ENCODE measurements at places on chromosomes 1 and 21.

GRCh38 chr21:17834639-17835354 lies 15.6 kb upstream of the C21orf91 start:
- no peak for DNase-seq

GRCh38 chr1:227926216-227926791 lies 21.4 kb downstream of the WNT9A start:
- DNase-seq = no peak

DNA sequence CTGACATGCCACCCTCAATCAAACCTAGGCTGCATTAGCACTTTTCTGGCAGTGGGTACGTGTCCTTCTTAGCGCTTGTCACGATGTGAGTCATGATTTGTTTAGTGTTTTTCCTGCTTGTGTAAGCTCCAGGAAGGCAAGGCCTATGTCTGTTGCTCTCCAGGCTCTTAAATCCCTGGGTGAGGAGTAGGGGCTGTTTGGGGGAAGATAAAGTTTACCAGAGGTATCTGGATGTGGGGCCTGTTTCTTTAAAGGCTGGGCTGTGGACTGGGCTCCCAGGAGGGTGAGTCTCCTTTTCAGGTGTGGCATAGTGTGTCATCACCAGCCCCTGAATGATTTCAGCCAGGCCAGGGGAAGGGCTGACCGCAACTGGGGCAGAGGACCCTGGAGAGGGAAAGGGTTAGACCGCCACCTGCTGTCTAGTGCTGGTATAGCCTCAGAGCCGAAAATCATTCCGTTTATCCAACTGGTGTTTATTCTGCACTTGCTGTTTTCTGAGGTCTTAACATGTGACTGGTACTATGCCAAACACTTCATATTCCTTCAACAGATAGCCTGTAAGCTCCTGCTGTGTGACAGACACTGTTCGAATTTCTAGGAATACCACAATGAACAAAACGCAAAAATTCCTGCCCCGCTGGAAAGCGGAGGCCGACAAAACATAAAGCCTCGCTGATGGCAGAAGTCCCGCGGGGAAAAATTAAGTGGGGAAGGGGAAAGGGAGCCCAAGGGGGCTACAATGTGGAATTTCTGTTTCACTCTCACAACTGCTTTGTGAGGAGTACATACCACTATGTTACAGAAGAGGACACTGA lies 9.7 kb downstream of the SERINC2 start:
- DNase-seq = no peak

- no peak for DNase-seq
These were observed 257.1 kb upstream of the GREM2 start for GRCh38 chr1:240869071-240869470.

- no peak for DNase-seq
These were observed 40.1 kb upstream of the HMCN1 start for GRCh38 chr1:185694081-185694480.

- DNase-seq = no peak
These were observed 102.4 kb downstream of the CNIH3 start for GRCh38 chr1:224718470-224719053.

DNA sequence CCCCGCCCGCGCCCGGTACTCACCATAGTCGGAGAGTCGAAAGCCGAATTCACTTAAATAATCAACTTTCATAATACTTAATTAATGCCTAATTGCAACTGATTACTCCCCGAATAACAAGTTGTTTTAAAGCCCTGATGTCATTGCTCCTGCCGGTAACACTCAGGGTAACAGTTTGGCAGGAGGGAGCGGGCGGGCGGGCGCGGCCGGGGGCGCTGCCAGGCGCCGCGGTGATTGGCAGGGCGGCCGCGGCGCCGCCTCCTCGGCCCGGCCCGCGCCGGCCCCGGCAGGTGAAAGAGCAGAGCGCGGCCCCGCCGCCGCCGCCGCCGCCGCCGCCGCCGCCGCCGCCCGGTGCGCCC lies 102.2 kb downstream of the CASZ1 start:
- no peak for DNase-seq

DNA sequence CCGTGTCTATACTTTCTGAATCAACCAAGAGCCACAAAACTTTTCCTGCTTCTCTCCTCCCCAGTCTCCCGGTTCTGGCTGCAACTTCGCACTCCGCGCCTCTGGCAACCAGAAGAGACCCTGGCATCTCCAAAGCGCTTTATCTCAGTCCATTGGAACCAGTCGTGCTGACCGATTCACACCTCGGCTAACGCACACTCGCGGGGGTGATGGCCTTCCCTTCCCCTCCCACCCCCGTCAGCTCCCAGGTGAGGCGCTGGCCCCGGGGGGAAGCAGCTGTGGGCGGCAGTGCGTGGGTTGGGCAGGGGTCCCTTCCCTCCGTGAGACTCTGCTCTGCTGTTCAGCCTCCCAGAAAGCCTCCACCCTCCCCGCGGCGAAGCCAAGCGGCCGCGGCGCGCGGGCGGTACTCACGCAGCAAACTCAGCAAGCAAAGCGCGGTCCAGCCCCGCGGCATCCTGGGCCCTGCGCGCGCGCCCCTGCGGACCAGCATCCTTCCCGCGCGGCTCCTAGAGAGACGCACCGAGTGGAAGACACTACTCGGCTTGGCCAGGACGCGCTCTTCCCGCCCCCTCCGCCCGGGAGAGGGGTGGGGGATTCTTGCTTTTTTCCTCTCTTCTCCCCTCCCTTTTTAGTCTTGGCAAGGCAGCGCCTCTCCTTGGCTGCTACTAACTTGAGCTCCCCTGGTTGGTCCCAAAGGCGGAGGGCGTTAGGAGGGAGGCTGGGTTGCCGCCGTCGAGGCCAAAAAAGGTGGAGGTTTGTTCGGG lies at the start of gene CD34:
Gene CD34 (minus strand): TSS at position 535 of the 764 bp plus-strand sequence. CDS start 45 bp downstream, at position 490.
- no peak for DNase-seq

- DNase-seq = no peak
These were observed 111.6 kb upstream of the IFFO2 start for GRCh38 chr1:19067912-19068638.

DNA sequence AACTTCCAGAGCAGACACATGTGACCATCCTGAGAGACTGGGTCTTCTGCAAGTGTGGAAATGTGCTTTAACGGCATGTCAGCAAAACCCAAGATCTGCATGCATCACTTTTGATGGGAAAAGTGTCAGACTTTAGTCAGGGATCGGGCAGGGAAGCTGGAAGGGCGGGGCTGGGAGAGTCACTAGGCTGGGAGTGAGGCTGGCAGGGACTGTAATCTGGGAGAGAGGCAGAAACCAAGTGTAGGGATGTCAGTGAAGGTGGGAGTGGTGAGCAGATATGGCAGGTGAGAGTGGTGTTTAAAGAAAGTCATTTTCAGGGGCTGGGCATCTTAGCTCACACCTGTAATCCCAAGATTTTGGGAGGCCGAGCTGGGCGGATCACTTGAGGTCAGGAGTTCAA lies 11.3 kb downstream of the CDA start:
- no peak for DNase-seq

GRCh38 chr21:29656504-29657239 lies 283.1 kb downstream of the GRIK1 start:
- DNase-seq = no peak

DNA sequence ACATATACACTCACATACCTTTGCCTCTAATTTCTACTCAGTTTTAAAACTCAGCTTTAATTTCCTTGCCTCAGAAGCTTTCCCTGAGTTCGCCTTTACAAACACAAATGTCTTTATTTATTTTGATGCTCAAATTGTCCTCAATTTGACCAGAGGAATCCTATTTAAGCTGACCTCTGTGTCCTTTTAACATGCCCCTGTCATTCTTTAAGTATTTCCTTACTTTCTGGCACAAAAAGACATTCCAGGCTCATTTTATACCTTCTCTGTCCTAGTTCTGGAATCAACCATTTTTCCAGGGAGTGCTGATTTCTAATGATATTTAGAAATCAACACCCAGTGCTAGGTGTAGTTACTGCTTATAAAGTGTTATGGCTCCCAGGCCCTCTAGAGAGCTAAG lies 82.5 kb downstream of the OSBPL9 start:
- no peak for DNase-seq

GRCh38 chr1:8905582-8906191 lies 27.2 kb upstream of the ENO1 start:
- DNase-seq = no peak

DNA sequence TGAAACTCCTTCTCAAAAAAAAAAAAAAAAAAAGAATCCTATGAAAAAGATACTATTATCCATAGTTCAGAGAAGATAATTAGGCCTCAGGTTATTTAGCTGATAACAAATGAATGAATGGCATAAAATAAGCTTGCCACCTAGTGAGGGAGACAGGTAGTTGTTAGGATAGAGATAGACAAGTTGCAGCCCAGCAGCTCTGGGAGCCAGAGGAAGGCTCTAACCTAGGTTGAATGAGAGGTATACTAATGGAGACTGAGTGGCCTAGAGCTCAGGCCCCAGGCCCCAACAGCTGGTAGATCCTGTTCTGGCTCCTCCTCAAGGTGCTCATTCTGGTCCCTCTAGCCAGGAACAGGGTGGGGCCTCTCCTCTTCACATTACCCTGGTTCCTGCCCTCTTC lies 20.6 kb upstream of the RSPO1 start:
- no peak for DNase-seq

DNA sequence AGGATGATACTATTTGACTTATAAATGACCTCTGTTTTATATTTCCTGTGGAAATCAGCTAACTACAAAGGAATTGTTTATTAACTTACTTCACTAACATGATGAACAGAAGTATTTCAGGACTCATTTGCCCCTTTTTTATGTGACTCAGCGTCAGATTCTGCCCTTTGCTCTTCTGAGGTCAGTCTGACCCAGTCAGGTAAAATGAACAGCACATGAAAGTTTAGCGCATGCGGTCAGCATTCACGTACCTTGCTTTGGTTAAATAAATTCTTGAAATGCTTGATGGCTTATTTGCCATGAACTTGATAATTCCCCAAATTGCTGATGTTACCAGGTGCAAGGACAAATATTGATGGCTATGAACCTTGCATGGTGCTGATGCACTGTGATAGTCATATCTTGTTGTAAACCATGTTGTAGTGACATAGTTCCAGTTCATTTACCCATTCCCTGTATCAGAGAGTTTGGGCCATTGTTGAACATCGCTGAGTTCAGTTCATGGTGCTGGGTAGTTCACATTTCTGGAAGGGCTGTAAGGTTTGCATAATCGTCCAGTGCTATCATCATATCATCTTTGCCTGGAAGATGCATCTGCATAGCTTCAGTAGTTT lies 133.4 kb downstream of the NFIA start:
- DNase-seq = no peak

DNA sequence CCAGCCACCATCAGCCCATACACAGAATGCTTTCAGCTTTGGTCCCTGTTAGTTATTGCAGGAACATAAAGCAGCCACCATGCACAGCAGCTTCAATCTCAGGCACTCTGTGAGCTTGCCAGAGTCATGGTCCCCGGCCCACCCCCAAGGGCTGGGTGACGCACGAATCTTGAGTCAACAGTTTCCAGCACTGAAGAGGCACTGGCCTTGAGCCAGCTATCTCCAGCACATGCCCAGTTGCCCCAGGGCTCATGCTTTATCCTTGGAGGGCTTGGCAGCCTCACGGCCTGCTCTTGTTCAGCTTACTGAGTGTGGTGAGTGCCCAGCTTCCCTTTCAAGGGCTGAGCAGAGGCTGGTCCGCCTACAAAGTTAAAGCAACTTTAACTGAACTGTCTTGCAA lies 200.7 kb upstream of the RAB4A start:
- no peak for DNase-seq

- DNase-seq = no peak
These were observed 39.9 kb upstream of the BACH1 start for GRCh38 chr21:29258626-29259338.

- no peak for DNase-seq
These were observed 1.3 kb downstream of the TMEM35B start for GRCh38 chr1:34983700-34984355.

DNA sequence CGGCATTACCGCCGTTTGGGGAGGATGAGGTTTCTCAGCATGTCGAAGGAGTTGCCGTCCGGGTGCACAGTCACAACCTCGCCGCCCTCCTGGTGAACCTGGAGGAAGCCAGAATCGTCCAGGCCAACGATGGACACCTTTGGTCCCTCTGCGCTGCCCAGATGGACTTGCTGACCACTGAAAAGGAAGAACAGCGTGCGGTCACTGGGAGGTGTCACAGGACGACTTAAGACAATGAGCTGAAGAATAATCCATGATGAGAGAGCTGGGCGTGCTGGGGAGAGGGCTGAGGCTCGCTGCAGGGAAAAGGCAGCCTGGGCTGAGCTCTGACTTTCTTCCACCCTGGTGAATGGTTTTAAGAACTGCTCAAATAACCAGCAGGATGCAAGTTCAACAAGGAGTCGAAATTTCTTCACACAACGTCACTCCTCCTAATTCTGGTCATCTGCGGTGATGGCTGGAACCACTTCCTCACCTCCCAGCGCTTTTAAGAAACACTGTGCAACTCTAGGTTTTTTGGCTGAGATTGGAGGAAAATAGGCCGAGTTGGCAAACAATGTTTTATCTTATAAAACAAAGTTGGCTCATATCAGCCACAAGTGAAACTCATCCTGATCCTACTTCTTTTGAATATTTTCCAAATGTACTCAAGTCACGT lies 55.5 kb downstream of the SIM2 start:
- DNase-seq = no peak

DNA sequence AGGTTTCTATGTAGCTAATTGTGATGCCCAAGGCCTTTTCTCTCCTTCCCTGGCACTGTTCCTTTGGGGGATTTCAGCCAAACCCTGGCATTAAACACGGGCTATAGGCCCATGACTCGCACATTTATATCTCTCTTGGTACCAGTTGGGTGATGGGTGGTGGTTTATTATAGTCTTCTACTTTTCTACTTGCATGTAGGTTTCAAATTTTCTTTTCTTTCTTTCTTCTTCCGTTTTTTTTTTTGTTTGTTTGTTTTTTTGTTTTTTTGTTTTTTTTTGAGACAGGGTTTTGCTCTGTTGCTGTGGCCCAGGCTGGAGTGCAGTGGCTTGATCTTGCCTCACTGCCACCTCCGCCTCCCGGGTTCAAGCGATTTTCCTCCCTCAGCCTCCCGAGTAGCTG lies 1.1 kb downstream of the IL10RB start:
- no peak for DNase-seq

DNA sequence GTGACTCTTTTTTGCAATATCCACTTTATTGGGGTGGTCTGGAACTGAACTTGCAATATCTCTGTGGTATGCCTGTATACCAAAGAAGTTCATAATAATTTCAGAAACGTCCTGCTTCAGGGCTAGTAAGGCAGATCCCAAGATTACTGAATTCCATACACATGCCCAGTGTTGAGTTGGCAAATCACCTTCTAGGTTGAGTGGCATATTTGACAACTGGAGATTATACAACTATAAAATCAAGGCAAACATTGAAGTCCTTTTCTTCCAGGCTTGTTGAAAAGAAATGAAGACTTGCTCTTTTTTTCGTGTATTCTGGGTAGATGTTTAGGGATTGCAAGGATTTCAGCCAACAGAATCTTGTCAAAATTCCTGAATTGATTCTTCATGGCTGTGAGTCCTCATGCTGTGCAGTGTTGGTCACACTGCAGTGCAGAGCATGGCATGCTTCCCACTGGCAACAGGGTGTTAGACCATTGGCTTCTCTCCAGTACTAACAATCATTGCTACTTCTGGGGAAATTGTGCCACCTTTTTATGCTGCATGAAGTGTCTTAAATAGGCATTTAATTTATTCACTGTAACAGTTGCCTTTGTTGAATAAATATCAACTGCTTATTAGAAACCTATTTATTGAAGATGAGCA lies 367.1 kb upstream of the ADGRL4 start:
- no peak for DNase-seq

- DNase-seq = no peak
These were observed 516 bp downstream of the RCOR3 start for GRCh38 chr1:211259638-211260126.

All from iPS DF 6.9 (cell line).